ENCODE measurements at places on chromosomes 16 and 17.

- DNase-seq, result no peak
These were observed 16.6 kb downstream of the TXNDC11 start for GRCh38 chr16:11726008-11726407.

GRCh38 chr17:66562119-66562518 is 259.7 kb downstream of the PRKCA start:
- no peak for DNase-seq

- no peak for DNase-seq
These were observed 26.5 kb downstream of the DUSP14 start for GRCh38 chr17:37516127-37516571.

GRCh38 chr17:80724775-80725266 is 180.2 kb downstream of the RPTOR start:
- DNase-seq, result no peak

GRCh38 chr16:81462683-81463082 is 18.1 kb downstream of the CMIP start:
- no peak for DNase-seq

- no peak for DNase-seq
These were observed 145.0 kb downstream of the CCDC182 start for GRCh38 chr17:57600074-57600473.

DNA sequence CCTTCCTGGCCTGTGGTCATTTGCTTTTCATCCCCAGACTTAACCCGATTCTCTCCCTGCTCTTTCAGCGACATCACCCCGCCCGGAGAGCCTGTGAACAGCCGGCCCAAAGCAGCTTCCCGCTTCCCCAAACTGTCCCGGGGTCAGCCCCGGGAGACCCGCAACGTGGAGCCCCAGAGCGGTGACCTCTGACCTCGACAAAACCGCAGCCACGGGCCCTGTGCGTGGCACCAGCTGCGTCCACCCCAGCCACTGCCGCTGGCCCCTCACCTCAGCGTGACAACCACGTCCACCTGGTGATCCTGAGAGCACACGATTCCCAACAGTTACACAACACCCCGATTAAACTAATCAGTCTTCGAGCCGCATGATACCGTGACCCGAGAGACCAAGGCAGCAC is 235.2 kb downstream of the CPPED1 start:
- DNase-seq, result no peak

DNA sequence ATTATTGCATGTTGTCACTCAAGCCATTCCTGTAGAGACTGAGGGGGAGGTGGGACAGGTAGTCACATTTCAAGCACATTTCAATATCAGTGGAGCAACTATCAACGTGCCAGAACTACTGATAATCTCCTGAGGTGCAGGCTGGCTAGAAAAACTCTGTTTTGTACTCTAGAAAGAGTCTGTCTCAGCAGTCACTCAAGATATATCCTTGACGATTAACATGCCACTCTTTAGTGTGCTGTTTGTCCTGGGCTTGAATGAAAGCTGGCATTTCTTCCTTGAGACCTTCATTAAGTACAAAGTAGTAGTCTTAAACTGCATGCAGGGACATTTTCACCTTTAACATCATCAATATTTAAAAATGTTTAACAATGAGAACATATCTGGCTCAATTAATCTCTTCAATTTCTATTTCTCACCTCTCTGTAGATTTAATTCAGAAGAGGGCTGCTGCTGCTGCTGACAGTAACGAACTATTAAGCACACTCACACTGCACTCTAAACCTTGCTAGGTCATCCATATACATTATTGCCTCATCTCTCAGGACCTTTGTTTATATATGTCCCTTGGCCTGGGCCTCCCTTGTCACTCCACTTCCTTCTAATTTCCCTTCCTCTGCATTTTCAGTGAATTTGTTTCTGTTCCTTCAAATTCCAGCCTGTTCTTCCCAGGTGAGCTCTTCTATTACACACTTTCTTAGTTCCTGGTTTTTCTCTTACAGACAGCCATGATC is 412.0 kb downstream of the HAPSTR1 start:
- DNase-seq, result no peak

GRCh38 chr16:1163567-1164055 is 10.7 kb downstream of the CACNA1H start:
- no peak for DNase-seq

DNA sequence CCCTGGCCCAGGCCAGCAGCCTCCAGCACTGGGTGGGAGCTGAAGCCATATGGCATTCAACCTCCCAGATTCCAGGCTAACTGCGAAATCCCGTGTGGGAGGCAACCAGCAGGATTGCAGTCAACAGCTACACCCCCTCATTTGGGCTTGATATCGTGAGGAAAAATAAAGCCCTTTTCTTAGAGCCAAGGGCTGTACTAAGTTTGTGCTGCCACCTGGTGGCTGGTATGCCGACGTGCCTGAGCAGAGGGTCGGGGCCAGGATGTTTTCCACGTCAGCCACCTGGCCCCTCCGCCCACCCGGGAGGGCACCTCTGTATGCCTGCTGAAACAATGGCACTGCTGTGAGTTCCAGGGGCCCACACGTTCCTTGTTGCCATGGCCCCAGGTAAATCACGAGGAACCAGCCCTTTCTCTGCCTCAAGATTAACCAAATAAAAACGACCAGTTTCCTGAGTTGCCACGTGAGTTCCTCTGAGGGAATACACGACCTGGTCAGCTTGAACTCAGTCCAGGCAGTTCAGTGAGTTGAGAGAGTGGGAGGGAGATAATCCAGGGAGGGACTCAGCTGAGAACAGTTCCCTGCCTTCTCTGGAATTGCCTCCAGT is 9.0 kb downstream of the TMEM98 start:
- peak; percentile 89 for DNase-seq

DNA sequence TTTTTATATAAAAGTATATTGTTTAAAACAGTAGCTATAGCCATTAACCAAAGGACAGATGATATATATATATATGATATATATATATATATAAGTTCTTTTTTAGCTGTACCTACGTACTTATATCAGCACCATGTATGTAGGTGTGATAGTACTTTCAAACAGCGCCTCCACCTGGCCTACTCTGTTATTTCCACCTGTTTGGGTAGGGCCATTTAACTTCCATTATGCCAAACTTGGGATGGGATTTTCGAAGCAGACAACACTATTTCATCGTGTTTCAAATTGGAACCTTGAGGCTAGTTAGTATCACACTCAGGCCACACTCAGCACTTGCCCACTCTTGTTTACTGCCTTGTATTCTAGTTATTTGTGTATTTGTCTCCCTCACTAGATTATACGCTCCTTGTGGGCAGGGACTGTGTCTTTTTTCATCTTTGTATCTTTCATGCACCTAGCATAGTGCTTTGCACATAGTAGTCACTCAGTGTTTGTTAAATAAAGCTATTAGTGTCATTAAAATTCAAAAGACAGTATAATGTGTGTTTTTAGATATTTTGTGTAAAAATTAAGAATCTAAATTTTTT is 11.8 kb upstream of the CLTC start:
- no peak for DNase-seq

DNA sequence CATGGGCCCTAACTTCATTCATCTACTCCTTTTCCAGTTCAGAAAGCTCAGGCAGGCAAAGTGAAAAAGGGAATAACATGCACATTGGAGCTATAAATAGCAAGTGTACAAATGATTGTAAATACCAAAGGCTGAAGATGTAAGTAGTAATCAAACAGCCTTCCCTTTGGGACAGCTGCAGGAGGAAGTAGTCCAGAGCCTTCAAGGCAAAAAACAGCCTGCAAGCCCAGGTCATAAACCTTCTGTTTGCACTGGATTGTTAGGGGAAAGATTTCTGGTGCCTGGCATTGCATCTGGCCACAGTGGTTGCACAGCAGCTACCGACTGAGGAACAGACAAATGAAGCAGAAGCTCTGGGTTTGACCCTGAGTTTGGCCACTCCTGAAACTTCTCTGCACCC is 98.6 kb upstream of the PMFBP1 start:
- DNase-seq, result no peak
